ENCODE measurements at places on chromosomes 7 and 10.

GRCh38 chr7:122629412-122629953 is 69.4 kb downstream of the RNF133 start:
- DNase-seq = no peak

- DNase-seq = no peak
These were observed 209.9 kb downstream of the SEMA3E start for GRCh38 chr7:83439026-83439425.

DNA sequence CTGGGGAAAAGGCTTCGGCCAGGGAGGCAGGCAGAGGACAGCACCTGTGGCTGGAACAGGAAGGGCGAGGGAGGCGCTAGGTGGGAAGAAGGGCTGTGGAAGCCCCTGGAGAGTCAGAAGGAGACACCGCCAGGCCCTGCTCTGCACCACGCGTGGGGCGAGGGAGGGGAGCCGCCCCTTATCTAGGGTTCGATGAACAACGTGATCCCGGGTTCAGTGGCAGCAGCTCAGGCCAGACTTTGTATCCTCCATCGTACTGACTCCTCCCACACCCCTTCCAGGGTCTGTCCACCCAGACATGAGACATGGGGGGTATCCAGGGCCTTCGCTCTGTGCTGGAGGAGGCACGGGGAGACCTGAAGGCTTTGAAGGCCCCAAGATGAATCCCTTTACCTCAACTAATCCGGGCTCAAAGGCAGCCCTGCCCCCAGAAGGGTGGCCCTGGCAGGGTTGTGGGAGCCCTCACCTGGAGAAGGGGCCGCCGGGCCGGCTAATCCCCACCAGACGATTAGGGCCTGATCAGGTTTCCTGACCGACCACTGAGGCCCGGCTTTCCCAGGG is 110.8 kb downstream of the PDGFA start:
- DNase-seq = no peak

DNA sequence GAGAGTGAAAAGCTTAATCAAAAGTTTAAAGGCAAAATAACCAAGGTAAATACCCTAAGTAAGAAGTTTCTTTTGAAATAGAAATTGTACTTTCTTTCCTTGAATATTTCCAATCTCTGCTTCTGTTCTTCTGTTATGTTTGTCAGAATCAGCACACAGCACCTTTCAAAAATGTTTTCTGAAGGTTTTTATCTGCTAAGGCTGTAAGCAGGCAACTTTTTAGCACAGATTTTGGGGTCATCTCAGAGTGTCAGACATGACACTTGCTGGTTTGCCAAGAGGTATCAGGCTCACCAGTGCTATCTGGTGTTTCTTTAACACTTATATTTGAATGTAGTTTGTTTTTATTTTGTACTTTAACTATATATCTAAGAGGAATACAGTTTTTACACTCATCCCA is 94.2 kb downstream of the CDK6 start:
- no peak for DNase-seq

- no peak for DNase-seq
These were observed 541.7 kb upstream of the GALNT17 start for GRCh38 chr7:70590126-70590854.

GRCh38 chr10:115649217-115649616 is 556.1 kb downstream of the ATRNL1 start:
- DNase-seq = no peak

DNA sequence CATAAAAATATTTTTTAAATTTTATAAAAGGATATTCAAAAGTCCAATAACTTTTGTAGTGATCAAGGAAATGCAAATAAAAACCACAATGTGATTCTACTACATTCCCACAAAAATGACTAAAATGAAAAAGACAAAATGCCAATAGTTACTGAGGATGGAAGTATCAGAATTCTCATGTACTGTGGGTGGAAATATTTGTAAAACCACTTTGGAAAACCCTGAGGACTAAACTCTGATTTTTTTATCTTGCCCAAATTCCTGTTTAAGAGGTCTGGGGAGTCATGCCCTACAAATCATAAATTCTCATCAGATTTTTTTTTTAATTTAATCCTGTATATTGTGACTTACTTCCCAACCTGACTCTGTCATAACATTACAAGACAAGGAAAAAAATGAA is 9.8 kb upstream of the SEMA3D start:
- DNase-seq = no peak

- no peak for DNase-seq
These were observed 9.0 kb downstream of the LRRC27 start for GRCh38 chr10:132341017-132341416.

GRCh38 chr10:42963312-42963711 is 113.6 kb upstream of the RET start:
- no peak for DNase-seq

GRCh38 chr10:20233423-20233822 is 417.2 kb downstream of the PLXDC2 start:
- DNase-seq = no peak

Data from activated CD4-positive, alpha-beta T cell treated with anti-CD3 and anti-CD28 coated beads, Interleukin-2, amount 10 ng/mL, durations not matched to agents 7 days and 5 days (primary cell).